Endothelial cell (in vitro differentiated cells): ENCODE measurements at places on chromosomes 4 and X. TPM values are rescaled to one million over a fixed set of nuclear protein-coding genes. Genes with fewer than 3 reads are reported as not detected.

DNA sequence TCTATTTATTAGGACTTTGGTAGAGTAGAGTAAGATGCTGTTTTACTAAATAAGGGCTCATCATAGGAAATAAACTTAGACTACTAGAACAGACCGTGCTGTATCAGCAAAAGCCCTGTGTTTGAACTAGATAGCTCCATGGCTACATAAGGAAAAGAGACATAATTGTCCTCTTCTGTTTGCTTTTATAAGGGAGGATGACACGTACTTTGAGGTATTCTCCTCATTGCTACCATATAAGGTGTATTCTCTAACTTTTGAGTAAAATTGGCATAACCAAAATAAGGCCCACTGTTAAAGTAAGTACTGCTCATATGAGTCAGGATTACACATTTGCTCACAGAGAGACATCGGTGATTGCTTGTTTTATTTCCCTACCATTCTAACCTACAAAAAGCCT, 64.3 kb downstream of the PDLIM5 start:
- peaks cover 1% of the 10 kb centered on the region for H3K27me3 ChIP-seq
- H3K4me3 ChIP-seq: no peak overlapping the region
- DNase-seq: no peak
- peaks cover 18% of the 10 kb centered on the region for H3K4me1 ChIP-seq
- no peaks in the 10 kb centered on the region for H3K36me3 ChIP-seq

GRCh38 chr4:114924311-114924710, 189.1 kb downstream of the NDST4 start:
- no peak overlapping the region for H3K27ac ChIP-seq
- no peak overlapping the region for H3K4me3 ChIP-seq
- no peak for DNase-seq
- H3K4me1 ChIP-seq: peaks cover 4% of the 10 kb centered on the region

DNA sequence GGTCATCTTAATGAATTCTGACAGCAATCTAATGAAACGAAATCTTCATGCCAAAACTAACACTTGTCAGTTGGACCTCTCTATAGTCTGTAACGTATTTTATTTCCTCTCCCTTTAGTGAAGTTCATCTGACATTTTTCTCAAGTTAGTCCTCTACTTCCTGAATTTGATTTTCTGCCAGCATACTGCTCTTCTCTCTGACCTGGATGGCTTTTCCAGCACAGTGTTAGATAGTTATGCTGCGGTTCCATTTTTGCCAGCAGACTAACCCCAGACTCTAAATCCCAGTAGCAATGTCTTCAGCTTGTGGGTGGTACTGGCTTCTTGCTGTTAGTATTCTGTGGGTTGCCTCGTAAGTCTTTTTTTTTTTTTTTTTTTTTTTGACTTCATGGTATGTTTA, 146.7 kb upstream of the VEGFC start:
- H3K27me3 ChIP-seq: no peaks in the 10 kb centered on the region
- no peak overlapping the region for H3K27ac ChIP-seq
- no peak for DNase-seq
- no peak overlapping the region for H3K4me3 ChIP-seq

DNA sequence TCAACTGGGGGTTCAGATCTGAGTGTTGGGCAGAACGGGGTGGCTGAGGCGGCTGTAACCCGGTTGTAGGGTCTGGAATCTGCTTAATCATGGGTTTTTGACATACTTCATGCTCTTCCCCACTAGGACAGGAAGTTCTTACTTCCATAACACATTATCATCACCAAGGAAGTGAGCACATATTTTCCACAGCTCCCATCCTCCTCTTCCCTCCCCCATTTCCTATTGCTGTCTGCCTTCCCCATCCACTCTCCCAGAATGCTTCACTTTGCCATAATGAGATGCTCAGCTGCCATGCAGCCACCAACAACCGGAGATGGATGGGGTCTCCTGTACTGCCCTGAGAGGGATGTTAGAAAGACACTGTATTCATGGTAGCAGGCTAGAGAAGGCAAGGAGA, 6.4 kb upstream of the DCUN1D4 start:
- DNase-seq: no peak
- no peaks in the 10 kb centered on the region for H3K36me3 ChIP-seq
- H3K4me1 ChIP-seq: peaks cover 9% of the 10 kb centered on the region
- H3K27me3 ChIP-seq: peaks cover 7% of the 10 kb centered on the region
- H3K27ac ChIP-seq: no peak overlapping the region

DNA sequence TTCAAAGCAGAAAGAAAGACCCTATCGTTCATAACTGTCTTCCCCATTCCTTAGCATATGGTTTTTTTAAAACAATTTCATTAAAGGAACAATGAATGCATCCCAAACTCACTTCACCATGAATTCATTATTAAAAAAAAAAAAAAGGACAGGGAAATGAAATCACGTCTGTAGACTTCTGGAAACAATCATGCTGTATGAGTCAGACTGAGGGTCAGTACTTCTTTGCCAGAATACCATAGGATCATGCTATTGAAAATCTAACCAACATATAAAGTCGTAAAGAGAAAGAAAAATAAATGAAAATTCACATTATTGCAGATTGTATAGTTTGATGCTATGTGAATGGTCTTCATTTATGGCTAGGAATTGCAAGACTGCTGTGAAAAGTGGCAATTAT, 144.4 kb downstream of the PCDH18 start:
- H3K4me3 ChIP-seq: no peak overlapping the region
- no peak for DNase-seq
- H3K27me3 ChIP-seq: no peaks in the 10 kb centered on the region
- H3K36me3 ChIP-seq: no peaks in the 10 kb centered on the region

GRCh38 chr4:110198435-110199416, at the start of gene ELOVL6:
Gene ELOVL6 (minus strand): TSS chr4:110198615. CDS start chr4:110198335, 280 bp downstream.
- H3K36me3 ChIP-seq: peaks cover 4% of the 10 kb centered on the region
- H3K4me3 ChIP-seq: peak within 1 kb of the TSS; percentile 99
- H3K27ac ChIP-seq: peak within 1 kb of the TSS; percentile 86
- peak; percentile 63 for DNase-seq

GRCh38 chr4:17366496-17366895, 145.4 kb downstream of the QDPR start:
- no peak overlapping the region for H3K27ac ChIP-seq
- H3K36me3 ChIP-seq: no peaks in the 10 kb centered on the region
- no peak for DNase-seq
- peaks cover under 1% of the 10 kb centered on the region for H3K27me3 ChIP-seq
- no peaks in the 10 kb centered on the region for H3K4me1 ChIP-seq
- no peak overlapping the region for H3K4me3 ChIP-seq

The FOXO4 gene
- total RNA-seq: 16.4 TPM

The SMIM10L2A gene
- 23.6 TPM for total RNA-seq

The USP51 gene
- 6.3 TPM for total RNA-seq

The XAGE2 gene
- not detected for total RNA-seq
